ENCODE measurements at places on chromosomes 1 and 21.

DNA sequence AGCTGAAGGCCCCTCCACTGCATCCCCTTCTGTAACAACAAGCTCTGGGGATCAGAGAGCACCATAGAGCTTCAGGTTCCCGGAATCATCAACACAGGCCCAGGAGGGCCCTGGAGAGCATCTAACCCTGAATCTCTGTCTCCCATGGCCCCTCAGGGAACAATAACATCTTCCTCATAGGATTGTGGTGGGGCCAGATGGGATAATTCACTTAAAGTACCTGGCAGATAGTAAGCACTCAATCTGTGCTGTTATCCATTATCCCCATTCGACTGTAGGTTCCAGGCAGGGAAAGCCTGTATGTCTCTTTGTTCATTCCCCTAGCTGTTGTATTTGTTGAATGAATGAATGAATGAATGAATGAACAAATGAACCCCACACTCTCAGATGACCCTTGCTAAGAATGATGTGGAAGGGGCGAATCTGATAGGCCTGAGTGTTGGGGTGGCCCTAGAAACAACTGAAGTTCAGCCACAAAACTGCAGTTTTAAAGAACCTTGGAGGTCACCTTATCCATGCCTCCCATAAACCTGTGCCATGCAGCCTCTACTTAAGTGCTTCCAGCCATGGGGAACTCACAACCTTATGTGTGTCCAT lies 14.5 kb downstream of the LAPTM5 start:
- no peak for DNase-seq

- DNase-seq: no peak
Measured at GRCh38 chr1:86915737-86916235, 1.4 kb downstream of the HS2ST1 start.

- no peak for DNase-seq
Measured at GRCh38 chr1:169692756-169693460, 18.5 kb downstream of the SELL start.

DNA sequence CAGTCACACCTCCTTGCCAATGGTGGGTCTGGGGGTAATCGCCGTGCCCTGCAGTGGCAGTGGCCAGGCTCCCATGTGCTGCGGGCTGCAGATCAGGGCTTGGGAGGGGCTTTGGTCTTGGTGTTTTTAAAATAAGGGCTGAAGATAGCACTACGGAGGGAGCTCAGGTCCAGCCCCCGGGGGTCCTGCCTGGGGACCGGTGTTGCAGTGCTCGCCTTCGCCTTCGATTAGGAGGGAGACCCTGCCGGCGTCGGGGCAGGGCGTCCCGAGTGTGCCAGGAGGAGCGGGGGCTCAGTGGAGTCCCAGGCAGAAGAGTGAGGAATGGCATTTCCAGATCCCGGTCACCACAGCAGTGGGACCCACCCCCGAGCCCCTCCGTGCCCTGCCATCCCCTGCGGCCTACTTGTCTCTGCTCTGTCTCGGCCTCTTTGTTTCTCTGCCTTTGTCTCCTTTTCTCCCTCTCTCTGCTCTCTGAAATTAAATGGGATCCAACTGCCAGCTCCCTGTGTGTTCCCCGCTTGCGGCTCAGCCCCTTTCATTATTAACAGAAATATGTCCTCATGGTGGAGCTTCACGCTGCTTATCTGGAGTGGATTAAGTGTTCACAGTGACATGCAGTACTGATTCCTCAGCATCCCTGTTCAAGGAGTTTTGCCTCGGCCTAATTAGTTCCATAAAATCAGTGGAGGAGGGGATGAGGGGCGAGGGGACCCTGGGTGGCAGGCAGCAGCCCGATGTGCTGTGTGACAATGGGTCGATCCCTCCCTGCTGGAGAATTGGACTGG lies 44.4 kb downstream of the DMRTB1 start:
- no peak for DNase-seq

DNA sequence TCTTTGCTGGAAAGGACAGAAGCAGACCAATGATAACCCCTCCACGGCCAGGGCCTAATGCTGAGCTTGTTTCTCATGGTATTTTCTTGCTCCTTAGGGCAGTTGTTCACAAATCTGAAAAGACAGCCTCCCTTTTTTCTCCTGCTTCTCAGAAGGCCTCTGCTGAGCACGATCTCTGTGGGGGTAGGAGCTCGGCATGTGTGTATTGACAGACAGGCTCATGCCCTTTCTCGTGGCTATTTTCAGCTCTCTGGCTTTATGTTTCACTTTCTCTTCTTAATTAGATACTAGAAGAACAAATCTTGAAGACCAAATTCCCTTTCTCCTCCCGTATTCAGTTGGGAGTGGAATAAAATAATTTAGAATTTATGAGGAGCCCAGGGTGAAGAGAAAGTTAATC lies 768 bp upstream of the RIIAD1 start:
- peak; percentile 50 for DNase-seq

DNA sequence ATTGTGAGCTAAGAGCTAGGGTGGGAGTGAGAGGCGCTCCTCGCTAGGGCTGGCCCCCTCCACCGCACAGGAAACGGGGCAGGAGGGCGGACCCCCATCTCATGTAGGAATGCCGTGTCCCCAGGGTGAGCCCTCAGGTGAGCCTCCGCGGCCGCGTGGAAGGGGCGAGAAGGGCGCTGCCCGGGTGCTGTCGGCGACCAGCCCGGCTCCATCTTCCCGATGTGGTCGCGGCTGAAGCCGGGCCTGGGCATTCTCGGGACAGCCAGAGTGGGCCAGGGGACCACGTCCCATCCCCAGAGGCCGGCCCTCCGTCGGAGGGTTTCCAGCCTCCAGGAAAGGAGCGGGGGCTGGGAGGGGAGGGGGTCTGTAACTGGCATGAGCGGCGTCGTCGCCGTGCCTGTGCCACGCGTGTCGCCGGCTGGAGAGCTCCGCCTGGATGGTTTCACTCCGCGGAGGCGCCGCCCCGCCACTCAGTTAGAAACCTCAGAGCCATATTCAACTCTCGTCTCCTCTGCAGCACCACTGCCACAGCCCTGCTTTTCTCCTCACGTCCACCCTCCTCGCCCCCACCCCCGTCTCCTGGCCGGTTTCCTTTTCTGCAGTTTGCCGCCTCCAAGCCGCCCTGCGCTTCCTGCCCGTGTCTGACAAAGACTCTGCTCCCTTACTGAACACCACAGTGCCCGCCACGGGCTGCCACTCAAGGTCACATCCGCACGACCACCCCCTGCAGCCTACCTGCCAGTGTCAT lies at the start of gene TMEM269:
Gene TMEM269 (plus strand): TSS at position 46 of the 748 bp plus-strand sequence. CDS start 4,903 bp downstream, outside the sequence.
- DNase-seq: no peak

GRCh38 chr21:39669976-39670661 lies 57.4 kb downstream of the B3GALT5 start:
- DNase-seq: peak; percentile 68

DNA sequence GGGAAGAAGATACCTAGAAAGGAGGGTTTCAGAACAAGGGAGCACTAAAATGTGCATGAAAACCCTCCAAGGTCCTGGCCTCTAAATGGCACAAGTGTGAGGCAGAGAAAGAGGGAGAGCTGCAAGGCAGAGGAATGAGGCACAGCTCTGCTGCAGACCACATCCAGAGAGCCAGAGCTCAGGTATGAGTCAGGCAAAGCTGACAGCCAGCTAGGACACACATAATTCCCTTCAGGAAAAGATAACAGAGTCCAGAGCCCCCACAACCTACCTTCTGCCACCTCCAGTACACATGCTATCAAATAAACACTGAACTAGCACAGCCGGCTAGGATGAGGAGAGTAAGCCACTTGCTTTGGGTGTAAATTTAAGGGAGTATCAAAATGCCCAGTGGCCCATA lies 62.2 kb downstream of the HSF2BP start:
- DNase-seq: peak; percentile 35

GRCh38 chr1:221565711-221566110 lies 176.2 kb downstream of the DUSP10 start:
- DNase-seq: no peak

All from small intestine (tissue), 16 donors.